ENCODE measurements at places on chromosomes 13 and 19.
A peak's percentile ranks its signal among the peaks of the same experiment; 100 is the strongest.

GRCh38 chr19:28063702-28064101, 1149.2 kb downstream of the UQCRFS1 start:
- DNase-seq = no peak

DNA sequence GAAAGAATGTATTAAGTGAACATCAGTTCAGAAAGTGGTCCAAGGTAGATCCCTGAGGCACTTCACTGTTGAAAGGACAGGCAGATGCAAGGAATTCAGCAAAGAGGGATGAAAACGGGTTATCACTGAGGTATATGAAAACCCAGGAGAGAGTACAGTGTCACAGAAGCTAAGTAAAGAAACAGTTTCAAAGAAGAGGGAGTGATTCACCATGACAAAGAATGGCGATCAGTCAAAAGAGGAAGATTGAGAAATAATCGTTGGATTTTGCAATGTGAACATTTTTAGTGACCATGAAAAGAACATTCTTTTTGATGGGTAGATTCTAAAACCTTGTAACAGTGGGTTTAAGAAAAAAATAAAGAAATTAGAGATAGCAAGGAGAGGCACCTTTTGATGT, 99.3 kb downstream of the EPSTI1 start:
- no peak for DNase-seq

DNA sequence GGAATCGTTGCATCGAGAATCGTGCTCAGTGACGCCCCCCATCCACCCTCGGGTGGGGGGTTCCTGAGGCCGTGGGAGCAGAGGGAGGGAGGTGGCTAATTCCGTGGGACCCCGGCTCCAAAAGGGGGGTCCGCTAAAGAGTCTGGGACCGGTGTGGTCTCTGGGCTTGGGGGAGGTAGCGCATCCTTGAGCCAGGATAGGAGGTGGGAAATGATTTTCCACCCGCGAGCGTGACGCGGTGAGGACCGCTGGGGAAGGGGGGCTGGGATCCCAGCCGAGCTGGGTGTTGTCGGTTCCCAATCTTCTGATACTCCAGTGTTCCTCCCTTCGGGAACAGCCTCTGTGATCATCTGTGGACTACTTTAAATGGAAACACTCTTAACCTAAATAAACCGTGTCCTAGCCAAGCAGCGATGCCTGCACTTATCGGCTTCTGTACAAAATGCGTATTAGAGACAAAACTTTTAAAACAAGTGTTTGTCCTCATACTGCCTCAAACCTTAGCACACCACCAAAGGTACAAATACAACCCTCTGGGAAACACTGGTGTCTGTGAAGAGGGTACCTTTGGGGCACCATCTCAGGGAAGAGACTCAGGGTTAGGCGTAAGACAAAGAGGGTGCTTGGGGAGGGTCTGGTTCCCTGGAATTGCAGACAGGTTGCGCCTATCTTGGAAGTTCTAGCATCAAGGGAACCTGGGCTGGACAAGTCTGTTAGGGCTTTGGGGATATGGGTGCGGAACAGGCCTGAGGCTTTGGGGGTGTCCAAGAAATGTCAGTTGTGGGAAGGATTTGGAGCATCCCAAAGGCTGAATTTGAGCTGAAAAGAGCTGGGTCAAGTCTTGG, 16.0 kb downstream of the KCNC3 start:
- DNase-seq = no peak

DNA sequence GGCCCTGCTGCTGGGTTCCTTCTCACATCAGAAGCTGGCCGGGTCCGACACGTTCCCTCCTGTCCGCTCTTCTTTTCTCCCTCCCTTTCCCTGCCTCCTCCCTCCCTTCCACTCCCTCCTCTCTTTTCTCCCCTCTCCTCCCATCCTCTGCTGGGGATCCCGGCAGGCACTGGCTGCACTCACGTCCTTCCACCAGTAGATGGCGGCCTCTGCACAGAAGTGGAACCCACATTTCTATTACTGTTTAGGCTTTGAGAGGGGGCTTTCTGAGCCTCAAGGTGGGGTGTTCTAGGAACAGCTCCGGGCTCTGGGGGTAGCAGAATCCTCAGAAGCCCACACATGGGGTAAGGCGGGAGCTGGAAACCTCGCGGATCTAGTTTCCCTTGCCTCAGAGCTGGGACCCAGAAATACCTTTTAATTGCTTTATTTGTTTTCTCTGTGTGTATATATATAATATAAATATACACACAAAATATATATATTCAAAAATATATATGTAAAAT, 294.2 kb downstream of the ZNF536 start:
- no peak for DNase-seq

DNA sequence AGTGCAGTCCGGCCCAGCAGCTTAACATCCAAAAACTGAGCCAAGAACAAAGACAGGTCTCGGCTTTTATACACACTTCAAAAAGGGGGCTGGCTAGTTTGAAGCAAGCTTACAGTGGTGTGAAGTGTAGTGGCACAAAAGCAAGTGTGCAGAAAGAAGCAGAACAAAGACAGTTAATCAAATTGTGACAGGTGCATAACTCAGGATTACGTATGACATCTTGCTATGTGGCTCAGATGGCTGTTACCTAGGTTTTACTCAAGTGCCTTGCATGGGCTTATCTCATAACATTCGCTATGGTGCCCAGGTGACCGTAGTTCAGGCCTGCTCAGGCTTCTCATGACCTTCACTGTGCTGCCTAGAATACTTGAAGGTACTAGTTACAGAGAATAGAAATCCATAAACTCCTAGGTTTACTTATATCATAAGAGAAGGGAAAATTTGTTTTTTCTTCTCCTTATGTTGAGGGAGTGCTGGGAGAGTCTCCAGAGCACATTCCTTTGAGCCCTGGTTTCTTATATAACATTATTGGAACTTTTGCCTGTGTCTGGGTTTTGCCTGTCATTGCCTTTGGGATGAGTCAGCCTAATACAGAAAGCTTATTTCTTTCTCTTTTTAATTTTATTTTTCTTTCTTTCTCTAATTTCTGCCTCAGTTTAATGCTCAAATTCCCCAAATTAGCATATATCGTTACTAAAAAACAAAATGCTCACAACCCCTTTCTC, 1629.1 kb upstream of the PCDH20 start:
- no peak for DNase-seq

DNA sequence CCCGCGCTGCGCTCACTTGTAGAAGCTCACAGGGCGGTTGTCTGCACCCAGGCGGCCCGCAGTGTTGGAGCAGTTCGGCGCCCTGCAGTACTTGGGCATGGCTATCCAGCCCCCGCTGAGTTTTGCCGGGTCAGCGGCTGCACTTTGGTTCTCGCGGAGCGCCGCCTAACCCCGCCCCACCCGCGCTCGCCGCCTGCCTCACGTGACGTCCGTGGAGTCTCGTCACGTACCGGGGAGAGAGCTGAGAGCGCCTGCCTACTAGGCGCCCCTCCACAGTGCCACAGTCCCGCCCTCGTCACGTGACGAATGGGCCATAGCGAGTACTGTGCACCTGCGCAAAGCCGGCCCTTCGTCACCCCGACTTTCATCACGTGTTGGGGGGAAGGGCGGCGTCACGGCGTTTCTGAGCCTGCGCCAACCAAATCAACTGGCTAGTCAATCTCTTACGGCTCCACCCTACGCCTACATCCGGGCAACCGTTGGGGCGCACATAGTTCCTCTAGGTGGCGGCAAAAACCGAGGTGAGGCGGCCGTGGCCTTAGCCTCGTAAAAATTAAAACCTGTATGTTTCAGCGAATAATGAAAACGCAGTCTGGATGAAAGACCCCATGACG, at the start of gene THAP8:
TSS of gene THAP8 (minus strand) at position 167 of the 614 bp plus-strand sequence. CDS start at position 99, 68 bp downstream.
- peak; percentile 100 for DNase-seq

DNA sequence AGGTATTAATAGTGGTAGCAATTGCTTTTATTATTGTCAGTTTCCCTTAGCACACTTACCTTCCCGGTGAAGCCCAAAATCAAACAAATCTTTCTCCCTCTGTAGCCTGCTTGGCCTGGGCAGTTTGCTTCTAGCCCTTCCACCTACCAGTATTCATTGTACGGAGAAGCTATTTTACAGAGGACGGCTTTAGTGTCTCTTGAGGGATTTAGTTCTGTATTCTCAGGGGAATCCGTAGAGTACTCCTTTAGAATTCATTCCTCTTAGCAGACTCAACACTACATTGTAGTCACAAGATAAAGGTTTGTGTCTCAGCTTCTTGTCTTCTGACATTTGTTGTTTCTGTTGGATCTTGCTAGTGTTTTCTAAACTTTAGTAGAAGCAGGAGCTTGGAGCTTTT, 24.1 kb upstream of the WTIP start:
- DNase-seq = no peak

DNA sequence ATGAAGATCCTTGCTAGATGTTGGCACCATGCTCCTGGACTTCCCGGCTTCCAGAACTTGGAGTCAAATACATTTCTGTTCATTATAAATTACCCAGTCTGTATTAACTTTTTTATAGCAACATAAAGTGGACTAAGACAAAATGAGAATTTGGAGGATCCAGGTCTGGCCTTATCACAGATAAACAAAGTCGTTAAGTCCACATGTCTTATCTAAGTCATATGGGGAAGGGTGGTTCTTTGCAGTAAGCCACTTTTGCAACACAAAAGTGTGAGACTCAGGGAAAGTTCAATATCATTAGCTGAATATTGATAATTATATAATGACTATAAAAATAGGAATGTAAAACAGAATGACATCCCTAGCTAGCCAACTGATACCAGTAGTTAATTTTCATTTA, 91.6 kb upstream of the SIAH3 start:
- DNase-seq = no peak

DNA sequence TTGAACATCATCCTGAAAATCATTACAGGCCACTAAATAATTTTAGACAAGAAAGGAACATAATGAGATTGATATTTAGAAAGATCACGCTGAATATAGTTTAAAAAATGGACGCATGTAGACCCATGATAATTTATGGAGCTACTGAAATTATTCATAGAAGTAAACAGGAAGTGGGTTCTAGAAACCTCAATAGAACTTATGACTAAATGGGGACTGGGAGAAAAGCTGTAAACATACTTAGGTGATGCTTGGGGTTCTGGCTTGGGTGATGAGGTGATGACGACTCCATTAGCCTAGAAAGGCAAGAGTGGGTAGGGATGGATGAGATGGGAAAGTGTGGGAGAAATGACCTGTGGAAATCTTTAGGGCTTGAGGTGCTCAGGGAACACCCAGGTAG, 484.0 kb downstream of the MYO16 start:
- no peak for DNase-seq

DNA sequence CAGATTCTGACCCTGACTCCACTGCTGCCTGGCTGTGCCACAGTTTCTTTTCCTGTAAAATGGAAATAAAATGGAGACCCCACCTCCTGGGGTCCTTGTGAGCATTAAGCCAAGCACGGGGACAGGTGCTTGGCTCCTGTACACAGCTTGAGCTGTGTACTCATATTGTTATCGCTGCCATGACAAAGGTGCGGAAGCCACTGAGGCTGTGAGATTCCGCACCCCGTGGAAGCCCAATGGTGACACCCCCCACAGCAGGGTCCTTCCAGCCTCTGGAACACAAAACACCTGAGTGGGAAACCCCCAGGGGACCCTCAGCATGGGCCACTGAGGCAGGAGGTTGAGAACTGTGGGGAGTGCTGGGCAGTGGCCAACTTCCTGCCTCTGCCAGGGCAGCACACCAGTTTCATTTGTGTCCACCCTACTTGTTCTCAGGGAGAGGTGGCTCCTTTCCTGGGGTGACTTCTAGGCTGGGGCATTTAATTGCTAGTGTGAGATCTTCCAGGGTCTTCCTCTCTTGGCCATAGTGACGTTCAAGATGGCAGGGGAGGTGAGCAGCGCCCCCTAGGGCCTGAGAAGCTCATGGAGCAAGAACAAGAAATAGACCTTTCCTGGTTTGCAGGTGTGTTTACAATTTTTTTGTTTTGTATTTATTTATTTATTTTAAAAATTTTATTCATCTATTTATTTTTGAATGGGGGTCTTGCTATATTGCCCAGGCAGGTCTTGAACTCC, 5.4 kb upstream of the JSRP1 start:
- no peak for DNase-seq

DNA sequence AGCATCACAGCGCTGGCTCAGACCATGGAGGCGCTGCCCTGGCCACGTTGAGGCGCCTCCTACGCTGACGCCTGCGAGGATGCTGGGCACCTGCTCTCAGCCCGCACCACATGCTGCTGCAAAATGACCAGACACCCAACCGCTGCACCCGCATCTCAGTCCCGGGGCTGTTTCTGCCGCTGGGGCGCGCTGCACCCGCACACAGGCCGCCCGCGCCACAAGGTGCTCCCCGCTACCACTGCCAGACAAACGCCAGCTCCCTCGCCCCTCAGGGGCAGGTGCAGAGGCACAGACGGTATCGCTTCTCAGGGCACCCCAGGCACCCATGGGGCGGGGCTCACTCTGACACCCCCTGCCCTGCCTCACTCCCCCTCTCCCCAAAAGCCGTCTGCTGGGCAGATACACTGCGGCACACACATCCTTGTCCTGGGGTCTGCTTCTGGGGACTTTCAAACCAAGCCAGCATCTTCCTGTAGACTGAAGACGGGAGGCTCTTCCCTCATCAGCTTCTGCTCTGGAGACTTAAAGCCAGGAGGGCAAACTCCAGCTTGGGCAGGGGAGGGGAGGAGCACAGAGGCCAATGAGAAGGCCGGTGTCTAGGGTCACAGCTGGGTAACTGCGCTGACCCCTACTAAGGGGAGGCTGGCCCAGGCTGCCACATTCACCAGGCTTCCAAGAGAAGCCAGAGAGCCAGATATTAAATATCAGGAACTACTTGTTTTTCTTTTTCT, 16.3 kb downstream of the CHERP start:
- DNase-seq = no peak

DNA sequence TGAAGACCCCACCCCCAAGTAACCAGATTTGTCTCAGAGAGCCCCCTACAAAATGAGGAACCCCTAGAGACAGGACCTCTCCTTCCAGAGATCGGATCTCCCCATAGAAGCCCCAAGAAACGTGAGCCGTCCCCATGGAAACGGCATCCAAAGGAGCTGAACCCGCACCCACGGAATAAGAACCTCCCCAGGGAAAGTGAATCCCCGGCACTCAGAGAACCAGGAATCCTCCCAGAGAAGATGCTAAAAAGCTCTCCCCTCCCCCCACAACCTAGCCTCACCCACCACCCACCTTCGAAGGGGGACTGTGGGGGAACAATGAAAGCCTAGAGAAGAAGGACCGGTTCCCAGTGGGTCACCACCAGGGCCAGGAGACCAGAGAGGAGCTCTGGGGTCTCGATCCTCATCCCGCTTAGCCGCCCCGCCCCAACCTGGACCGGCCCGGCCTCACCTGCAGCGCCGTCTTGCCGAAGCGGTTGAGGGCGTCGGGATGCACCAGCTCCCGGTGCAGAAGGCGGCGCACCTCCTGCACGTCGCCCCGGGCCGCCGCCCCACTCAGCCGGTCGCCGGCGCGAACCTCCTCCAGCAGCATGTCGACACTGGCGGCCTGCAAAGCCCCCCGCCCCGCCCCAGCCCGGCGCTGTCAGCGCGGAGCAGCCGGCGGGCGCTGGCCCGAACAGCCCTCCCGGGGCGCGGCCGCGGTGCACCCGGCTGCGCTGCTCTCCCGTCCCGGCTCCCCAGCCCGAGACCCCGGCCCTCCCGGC, 535 bp downstream of the CDKN2D start:
- peak; percentile 22 for DNase-seq
